SK-N-SH (cell line): ENCODE measurements at places on chromosomes 1 and 21. TPM values are rescaled to one million over a fixed set of nuclear protein-coding genes. Genes with fewer than 3 reads are reported as not detected.

Gene TSTD1
- 80.7 and 93.9 TPM in 2 replicates for polyA plus RNA-seq

- no peak for DNase-seq
These were observed 816 bp downstream of the EDEM3 start for GRCh38 chr1:184753608-184754475.

DNA sequence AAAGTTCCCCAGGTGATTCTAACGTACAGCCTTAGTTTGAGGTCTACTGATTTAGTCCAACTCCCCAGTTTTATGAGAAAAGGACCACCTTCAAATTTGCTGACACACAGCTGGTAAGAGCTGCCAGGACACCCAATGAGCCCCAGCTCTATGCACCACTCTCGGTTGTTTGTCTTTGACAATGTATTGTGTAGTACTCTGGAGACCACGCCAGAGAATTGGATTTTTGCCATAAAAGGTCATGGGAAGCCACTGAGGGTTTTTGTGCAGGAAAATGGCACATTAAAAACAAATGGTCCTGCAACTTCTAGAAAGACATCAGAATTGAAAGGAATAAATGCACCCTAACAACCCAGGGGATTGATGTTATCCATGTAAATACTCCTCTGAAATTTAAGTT, 7.1 kb upstream of the IER5 start:
- no peak for DNase-seq

- DNase-seq, result no peak
These were observed 276.0 kb upstream of the PLD5 start for GRCh38 chr1:242800521-242800920.

DNA sequence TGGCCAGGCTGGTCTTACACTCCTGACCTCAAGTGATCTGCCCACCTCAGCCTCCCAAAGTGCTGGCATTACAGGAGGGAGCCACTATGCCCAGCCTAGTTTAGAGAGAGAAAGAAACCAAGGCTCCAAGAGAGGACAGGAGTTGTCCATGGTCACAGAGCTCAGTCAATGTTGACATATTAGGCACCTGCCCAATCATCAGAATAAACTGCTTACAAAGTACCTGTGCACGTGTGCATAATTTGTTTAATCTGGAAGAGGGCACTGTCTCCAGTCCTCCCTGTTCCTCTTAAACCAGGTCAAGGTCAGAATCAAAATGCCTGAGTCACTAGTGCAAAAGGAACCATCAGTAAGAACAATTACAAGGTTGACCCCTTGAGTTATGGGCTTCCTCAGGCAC, 20.3 kb upstream of the MPZL1 start:
- no peak for DNase-seq
